ENCODE measurements at places on chromosomes 5 and 9.

DNA sequence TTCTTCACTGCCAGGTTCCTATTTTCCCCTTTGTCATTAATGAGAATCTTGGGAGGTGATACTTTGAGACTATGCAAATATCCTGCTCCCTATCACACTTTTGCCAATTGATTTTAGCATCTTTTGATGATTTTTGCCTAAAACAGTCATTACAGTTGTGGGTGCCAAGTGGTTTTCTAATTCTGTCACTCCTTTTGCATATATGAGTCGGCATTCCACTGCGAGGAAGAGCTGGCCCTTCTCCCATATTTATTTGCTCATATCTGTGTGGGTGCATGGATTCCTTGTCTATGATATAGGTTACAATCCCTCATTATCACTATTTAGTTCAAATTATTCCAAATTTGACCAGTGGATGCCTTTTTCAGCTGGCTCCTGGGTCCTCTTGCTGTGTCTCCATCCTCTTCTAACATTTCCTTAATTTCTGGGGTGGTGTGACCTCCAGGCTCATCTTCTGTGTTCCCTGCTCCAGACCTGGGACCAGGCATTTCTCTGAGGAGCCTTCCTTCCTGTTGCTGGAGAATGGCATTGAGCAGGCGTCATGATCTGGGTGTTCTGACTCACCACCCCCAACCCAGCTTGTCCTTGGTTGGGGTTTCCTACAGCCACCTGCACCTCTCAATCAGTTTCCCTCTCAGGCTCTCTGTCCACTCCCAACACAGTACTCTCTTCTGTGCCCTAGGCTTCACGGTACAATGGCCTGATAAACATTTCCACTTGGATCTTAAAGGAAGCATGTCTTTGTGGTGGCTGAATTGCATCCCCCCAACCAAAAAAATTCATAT lies 106.7 kb downstream of the NXNL2 start:
- DNase-seq = no peak

- peak; percentile 97 for DNase-seq
Measured at GRCh38 chr5:69492391-69492922, at the start of gene OCLN. OCLN (plus strand) TSS chr5:69492790; CDS start chr5:69504245, 11,455 bp downstream.

- DNase-seq = no peak
Measured at GRCh38 chr5:37850226-37850865, 10.5 kb upstream of the GDNF start.

DNA sequence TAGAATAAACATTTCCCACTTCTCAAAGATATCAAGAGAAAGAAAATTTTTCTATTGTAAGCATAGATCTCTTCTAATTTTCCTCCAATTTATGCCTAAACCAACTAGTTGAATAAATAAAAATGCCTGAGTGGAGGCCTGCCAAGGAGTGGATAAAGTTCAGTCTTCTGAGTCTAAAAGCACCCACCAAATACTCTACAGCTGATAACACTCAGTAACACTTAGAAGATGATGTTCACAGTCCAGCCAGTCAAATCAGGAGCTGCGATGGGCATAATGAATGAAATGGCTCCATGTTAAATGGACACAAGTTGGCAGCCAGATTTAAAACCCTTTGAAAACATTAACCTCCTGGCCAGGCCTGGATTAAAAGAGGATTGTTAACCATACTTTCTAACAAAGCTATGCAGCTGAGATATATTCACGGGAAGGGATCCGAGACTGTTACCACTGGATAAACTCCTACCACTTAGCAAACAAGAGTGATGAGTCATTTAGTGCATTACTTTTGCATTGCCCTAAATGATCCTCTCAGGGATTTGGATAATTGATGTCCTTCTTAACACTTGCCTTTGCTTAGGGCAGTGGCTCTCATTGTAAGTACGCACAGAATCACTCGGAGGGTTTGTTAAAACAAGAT lies 63.7 kb upstream of the CCDC112 start:
- peak; percentile 67 for DNase-seq

- peak; percentile 76 for DNase-seq
Measured at GRCh38 chr5:139137697-139138096, 60.5 kb downstream of the SIL1 start.

DNA sequence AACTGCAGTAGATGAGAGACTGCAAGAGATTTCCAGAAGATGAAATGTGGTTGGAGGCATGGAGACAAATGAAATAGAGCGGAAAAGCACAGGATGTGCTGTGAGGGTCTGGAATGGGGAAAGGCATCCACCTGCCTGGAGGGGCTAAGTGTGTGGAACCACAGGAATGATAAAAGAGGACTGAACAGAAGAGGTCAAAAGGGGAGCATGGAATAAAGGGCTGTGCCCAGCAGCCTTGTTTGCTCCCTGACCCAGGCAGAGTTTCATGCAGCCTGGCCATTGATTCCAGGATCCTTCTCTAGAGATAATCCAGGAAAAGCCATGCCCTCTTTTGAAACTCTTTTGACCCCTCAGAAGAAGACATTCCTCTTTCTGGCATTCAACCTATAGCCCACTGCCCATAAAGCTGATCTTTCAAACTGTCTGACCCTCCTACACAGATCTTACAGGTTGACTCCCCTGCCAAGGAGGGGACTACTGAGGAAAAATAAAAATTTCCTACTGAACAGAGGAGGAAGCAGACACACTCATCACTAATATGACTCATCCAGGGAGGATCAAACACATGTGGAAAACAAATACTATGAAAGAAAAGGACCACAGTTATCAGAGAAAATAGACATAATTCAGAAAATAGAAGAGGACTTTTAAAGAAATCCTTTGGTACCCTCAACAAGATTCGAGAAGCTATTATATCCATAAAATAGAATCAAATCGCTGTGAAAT lies 273.5 kb upstream of the PCSK5 start:
- DNase-seq = peak; percentile 68

GRCh38 chr5:57246426-57246825 lies 72.6 kb downstream of the GPBP1 start:
- DNase-seq = no peak

DNA sequence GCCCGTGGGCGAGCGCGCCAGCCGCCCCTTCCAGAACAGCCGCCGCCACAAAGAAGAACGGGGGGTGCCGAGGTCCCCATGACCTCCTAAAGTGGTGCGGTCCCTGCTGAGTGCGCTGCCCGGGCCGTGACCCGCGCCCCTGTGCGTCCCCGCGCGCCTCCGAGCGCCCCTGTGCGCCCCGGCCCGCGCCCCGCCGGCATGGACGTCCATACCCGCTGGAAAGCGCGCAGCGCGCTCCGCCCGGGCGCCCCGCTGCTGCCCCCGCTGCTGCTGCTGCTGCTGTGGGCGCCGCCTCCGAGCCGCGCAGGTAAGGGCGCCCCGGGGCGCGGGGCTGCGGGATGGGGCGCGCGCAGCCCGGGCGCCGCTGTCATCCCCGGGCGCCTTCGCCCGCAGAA lies 384 bp downstream of the COL5A1 start:
- no peak for DNase-seq

DNA sequence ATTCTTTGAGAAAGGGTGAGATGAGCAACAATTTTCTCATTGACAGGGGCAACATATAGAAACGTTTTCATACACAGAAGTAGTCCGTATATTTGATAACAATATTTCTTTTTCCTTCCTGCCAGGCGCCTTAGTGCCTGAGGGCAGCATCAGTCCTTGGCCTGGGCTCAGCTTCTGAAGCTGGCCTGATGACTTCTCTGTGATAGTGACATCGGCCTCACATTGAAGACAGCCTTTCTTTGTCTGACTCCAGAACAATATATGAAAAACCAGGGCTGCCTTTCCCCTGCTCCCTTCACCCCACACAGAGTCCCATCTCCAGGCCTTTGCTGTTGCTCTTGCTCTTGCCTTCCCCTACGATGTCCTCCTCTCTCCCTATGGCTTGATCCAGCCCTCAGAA lies 24.1 kb upstream of the TCOF1 start:
- DNase-seq = no peak

- no peak for DNase-seq
Measured at GRCh38 chr5:146707316-146707715, 171.2 kb downstream of the PPP2R2B start.

- no peak for DNase-seq
Measured at GRCh38 chr5:39498278-39498952, 73.6 kb upstream of the DAB2 start.

GRCh38 chr9:137721899-137722298 lies 103.1 kb downstream of the EHMT1 start:
- DNase-seq = no peak
